ENCODE measurements at places on chromosomes 2 and 18. TPM values are rescaled to one million over a fixed set of nuclear protein-coding genes. Genes with fewer than 3 reads are reported as not detected.

GRCh38 chr2:230781130-230781797, 68.6 kb downstream of the CAB39 start:
- DNase-seq = peak; percentile 21

DNA sequence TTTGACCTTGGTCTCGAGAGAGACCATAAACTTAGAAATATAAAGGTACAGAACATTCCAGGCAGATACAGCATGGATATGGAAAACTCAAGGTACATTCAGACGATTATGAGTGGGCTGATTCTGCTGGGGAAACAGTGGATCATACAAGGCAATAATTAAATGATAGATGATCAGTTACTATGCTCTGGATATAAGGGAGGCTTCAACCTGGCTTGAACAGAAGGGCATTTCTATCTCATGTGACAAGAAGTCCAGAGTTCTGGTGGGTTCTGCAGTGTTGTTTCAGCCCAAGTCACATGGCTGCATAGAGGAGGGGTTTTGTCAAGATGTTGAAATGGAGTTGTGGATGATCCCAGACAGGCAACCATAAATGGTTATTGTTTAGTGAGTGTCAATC, 23.5 kb downstream of the MYO5B start:
- DNase-seq = no peak

GRCh38 chr18:62769216-62769615, 53.9 kb downstream of the PHLPP1 start:
- no peak for DNase-seq

Gene HAUS1
- 48.6 TPM for polyA plus RNA-seq

DNA sequence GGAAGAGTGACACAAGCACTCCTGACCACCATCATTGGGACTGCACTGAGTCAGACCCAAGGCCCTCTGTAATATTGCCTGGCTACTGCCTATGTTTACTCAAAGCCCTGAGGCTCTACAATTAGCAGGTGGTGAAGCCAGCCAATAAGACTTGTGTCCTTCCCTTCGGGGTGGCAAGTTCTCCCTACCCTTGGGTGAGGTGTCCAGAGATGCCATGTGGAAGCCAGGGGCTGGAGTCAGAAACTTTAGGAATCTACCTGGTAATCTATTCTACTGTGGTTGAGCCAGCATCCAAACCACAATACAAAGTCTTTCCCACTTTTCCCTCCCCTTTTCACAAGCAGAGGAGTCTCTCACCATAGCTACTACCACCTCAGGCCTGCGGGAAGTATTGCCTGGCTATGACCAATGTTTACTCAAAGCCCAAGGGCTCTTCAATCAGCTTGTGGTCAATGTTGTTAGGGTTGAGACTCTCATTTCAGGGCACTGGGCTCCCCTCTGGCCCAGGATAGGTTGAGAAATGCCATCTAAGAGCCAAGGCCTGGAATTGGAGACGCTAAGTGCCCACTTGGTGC, 17.6 kb downstream of the DHRS9 start:
- no peak for DNase-seq

GRCh38 chr2:147646818-147647468, 197.9 kb upstream of the ACVR2A start:
- DNase-seq = no peak

All from right renal pelvis (tissue), 4 donors.